ENCODE measurements at places on chromosomes 5 and 9.

DNA sequence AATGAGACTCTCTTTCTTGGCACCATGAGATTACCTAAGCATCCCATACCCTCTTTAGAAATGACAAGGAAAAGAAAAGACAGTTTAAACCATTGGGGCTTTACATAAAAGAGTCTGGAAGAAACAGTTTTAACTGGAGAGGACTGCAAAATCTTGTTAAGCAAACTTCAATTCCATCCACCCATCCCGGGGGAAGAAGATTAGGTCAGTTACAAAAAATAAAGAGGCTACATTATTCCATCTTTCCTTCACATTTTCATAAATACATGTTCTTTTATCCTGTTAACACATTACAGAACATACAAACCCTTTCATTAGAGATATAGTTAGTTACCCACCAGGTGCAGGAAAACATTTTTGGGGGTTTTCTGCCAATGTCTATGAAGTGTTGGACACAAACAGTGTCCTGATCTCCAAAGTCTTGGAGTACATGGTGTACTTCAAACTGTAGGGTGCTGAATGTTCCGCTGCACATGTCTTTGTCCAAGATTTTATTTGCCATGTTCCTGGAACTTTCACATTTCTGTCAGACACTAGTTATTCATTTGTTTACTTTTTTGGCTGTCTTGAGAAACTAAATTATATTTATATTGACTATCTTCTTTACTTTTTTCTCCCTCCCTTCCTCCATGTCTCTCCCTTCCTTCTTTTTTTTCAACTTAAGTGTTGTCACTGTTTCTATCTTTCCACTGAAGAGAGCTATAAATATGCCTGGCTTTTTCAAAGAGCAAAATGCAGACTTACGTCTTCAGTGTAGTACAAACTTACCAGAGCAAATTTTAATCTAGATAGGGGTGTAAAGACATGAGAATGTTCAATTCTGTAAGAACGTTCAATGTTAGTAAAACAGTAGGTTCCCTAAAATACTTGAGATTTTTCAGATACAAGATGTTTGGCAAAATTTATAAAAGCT is 410.9 kb upstream of the PRR16 start:
- DNase-seq: no peak

DNA sequence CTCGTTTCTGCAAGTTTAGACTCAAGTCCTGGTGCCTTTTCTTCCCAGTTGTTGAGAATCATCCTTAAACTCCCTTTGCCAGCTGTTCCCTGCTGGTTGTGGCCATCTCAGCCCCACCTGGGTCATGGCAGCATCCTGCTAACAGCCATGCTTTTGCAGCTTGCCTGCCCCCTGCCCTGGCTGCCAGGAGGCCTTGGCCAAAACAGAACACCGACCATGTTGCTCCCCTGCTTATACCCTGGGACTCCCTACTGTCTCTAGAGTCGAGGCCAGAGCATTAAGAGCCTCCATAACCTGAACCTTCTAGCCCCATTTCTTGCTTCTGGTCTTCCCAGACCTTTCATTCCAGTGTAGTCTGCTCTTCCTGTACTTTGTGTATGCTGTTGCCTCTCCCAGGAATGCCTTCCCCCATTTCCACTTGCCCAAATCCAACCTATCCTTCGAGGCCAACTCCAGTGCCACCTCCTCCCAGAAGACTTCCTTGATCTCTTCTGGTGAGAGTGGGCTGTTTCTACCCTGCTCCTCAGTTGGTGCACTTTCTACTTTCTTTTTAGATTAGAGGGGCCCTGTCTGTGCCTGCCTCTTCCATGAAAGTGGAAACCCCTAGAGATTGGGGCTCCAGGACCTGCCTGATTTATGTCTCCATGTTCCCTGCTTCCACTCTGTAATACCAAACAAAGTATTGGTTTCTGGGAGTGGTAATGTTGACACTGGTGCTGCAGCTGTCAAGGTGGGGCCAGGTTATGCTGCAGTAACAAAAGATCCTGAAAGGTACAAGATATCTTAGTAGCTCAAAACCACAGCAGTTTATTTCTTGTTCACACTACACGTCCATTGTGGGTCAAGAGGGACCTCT is 88.2 kb downstream of the AMBP start:
- DNase-seq: no peak

DNA sequence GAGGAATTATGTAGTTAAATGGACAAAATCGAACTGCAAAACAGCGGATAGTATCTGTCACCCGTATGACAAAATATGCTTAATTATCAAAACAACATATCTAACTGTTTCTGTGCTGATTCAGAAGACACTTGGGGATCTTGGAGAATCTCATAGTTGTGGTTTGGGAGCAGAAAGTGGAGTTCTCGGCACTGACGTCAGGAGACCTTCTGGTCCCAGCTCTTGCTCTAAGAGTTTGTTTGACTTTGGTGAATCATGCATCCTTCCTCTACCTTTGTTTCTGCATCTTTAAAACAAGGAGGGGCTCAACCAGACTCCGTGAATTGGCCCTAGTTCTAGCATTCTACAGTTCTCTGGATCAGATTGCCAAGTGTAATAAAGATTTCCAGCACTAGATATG is 37.0 kb upstream of the TAF1L start:
- no peak for DNase-seq

GRCh38 chr9:122445155-122445749 is 32.5 kb downstream of the OR1J1 start:
- DNase-seq: peak; percentile 48

GRCh38 chr5:26622947-26623346 is 415.4 kb downstream of the CDH9 start:
- DNase-seq: no peak

GRCh38 chr9:74865177-74865576 is 22.5 kb downstream of the TRPM6 start:
- DNase-seq: no peak

DNA sequence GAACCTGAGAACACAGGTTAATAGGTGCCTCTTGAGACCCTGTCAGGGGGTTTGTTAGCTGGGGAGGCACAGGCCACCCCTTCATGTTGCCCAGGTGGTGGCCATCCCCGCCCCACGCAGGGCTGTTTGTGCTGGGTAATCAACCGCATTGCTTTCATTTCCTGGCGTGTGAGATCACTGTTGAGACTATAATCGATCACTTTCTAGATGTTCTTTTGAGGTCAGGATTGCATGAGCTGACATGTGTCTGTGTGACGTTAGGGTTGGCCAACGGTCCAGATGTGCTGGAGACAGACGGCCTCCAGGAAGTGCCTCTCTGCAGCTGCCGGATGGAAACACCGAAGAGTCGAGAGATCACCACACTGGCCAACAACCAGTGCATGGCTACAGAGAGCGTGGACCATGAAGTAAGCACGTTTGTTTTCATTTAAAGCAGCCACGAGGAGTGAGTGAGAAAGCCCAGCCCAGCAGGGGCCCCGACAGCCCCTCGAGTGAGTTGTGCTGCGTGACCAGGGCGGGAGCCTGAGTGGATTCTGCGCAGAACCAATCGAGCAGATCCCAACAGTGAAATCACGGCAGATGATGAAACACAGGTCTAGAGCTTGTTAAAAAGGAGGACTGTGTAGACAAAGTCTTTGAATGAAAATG is 115.0 kb upstream of the CACNA1B start:
- no peak for DNase-seq

- DNase-seq: no peak
Observed at GRCh38 chr9:33377089-33377715, 25.2 kb downstream of the AQP7 start.

DNA sequence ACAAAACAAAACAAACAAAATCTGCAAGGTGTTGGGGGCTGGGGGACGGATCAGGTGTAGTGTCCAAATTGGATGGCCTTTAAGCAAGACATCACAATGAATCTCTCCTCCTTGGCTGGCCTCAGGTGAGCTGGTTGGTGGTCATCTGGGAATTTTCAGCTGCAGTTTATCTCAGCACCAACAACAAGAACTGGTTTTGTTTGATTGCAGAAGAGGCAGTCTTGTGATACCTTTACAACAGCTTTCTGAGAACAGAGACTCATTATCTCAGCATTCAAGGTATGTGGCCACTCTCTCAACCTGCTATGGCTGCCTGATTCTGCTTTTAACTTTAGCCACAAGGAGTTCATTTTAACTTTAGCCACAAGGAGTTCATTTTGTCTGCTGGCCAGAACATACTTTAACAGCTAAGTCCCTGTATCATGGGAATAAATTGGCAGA is 1543.4 kb downstream of the EFNA5 start:
- no peak for DNase-seq

GRCh38 chr5:44257653-44258365 is 131.4 kb downstream of the FGF10 start:
- DNase-seq: no peak

DNA sequence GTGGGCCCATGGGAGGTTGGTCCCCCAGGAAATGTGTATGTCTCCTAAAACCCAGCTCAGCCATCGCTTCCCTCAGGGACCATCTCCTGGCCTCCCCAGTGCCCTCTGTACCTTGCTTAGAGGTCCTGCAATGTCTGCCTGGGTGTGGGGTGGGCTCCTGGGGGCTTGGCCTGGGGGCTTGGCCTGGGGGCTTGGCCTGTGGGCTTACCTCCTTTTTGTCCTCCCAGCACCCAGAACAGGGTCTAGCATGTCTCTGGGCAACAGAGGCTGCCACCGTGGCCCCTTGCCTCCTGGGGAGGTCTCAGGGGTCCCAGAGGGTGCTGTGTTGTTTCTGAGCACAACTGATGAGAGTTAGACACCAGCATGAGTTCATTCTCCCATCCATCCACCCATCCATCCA is 10.7 kb upstream of the VAV2 start:
- no peak for DNase-seq

DNA sequence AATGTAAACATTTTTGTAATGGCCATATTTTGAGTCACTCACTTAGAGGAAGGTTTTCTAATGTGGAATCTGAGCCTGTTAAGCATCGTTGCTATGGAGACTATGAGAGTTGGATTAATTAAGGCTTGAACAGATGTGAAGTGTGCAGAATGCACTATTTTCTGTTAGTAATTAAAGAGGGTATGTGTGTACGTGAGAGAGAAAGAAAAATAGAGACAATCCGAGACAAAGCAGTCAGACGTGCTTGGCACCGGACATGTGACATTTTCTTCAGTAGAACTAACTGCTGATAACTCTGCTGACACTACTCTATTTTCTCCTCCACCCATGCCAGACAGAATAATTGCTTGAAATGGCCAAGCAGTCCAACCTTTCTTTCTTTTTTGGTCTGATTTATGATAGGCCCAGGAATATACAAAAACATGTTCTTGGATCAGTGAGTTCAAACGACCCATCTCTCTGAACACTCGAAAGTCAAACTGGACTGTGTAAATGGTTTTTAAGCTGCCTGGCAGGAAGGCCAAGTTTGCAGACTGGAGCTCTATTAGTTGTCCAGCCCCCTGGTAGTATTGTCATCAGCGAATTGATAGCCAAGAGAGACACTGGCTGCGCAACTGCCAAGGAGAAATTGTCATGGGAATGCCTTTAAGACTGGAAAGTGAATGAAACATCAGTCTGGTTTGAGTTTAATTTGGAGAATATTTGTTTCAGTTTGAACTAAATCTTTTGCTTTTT is 322.1 kb downstream of the ARHGEF28 start:
- no peak for DNase-seq

GRCh38 chr5:87900419-87900818 is 368.2 kb downstream of the TMEM161B start:
- no peak for DNase-seq

DNA sequence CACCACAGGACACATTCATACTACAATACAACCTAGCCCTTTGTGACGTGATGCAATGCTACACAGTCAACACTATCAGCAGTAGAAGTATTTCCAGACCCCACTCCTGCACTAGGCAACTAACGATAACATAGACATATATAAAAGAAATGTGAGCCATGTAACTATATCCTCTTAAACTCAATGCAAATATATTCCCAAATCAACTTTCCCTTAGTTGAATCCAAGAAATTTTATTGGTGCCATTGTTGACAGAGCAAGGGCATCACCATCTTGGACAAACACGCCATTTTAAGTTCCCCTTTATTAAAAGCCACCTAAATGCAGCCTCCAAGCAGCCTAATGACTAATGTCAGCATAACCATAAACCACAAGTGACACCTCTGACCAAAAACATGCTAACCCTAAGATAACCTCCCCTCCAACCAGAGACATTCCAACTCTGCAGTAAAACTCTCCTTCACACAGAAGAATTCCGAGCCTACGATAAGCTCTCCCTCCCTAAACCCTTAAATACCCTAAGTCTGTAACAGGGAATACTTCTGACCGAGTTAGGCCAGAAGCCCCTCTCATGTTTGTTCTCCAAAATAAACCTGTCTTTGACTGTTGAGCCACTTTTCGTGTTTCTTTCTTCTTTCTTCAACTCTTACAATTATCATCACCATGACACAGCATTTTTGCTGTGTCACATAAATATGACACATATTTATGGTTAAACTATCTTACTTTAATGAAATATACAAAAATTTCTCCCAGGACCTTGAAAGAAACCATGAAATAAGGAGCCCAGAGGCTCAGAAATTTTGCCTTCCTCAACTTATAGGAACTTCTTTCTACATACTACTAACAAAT is 1497.8 kb downstream of the EFNA5 start:
- DNase-seq: no peak

GRCh38 chr9:18893046-18893445 is 140.0 kb downstream of the SAXO1 start:
- DNase-seq: no peak

DNA sequence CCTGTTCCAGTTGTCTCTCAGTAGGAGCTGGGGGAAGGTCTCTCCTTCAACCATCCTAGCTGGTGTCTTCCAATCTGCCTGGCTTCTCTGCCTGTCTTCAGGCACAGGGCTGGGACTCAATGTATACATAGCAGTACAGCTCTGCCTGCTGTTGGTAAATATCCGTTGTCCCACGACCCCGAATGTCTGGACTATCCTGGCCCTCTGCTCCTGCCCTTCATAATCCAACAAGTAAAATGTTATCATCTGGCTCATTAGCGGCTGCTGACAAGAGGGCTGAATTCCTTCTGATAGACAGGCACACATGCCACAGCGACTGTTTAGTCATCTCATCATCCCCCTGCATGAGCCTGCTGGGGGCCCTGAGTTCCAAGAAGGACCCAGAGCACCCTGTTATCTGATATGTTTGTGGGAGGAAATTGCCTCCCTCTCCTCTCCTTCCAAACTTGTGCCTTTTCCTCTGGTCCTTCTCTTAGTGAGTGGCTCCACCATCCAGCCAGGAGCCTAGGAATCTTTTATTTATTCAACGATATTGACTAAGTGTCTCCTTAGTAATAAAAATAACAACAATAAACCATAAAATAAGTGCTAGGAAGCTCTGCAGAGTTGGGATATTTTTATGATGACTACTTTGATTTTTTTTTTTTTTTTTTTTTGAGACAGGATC is 29.5 kb upstream of the TGFBR1 start:
- DNase-seq: peak; percentile 36

- DNase-seq: no peak
Observed at GRCh38 chr5:62256161-62257019, 49.6 kb upstream of the KIF2A start.

DNA sequence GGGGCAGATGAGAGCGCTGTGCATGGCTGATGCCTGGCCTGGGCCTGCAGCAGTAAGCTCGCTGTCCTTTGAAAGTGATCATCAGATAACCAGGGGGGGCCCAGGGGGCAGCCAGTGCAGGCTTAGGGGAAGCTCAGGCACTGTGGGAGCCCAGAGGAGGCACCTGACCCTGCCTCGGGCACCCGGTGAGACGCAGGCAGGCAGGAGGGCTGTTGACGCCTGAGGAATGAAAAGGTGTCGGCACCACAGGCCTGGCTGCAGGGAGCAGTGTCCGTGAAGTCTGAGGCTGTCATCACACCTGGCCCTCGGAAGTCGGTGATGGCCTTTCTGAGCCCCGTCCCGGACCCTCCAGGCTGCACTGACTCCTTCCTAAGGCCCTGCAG is 84.6 kb downstream of the RXRA start:
- DNase-seq: no peak

Measured in amniotic stem cell (primary cell).